ENCODE measurements at places on chromosomes 13 and 19. TPM values are rescaled to one million over a fixed set of nuclear protein-coding genes. Genes with fewer than 3 reads are reported as not detected.

DNA sequence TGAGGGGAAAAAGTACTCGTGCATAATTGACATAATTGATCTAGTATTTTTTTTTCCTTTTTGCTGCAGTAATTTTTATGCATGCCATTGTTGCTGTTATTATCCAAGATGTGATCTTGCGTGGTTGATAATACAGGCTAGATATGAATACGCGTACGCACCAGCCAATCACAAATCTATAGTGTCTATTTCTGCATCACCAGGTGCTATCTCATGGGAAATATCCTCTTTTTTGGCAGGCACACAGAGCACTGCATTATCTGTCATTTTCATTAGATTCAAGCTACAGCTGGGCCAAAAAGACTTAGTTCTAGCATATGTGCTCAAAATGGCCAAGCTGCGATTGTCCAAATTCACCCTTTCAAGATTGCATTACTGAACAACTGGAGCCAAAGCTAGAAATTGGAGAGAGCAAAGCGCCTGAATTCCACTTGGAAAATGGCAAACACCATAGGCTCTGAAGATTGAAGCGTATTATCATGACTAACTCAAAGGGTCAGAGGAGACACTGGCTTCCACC is 181.1 kb downstream of the TSHZ3 start:
- no peak for DNase-seq

DNA sequence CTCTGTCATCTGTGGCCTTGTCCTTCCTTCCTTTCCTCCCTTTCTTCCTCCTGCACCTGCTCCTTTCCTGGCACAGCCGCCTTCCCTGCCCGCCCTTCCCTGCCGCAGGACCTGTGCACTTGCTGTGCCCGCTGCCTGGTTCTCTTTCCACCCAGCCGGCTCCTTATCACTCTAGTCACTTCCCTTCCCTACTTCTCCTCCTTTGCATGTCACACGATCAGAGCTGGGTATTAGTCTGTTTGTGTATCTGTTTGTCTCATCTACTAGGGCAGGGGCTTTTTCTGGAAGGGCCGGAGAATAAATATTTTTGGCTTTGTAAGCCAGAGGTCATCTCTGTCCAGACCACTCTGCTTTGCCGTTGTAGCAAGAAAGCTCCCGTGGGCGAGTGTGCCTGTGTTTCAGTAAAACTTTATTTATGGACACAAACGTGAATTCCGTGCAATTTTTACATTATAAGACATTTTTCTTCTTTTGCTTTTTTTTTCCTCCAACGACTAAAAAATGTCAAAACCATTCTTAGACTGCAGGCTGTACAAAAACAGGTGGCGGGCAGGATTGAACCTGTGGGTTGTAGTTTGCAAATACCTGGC is 6.1 kb downstream of the KDM4B start:
- DNase-seq: no peak

- DNase-seq: peak; percentile 92
These were observed at the start of gene STK24 for GRCh38 chr13:98576963-98577835. Gene STK24, minus strand, starts transcription at chr13:98577107. Its CDS starts 321 bp downstream, at chr13:98576786.

DNA sequence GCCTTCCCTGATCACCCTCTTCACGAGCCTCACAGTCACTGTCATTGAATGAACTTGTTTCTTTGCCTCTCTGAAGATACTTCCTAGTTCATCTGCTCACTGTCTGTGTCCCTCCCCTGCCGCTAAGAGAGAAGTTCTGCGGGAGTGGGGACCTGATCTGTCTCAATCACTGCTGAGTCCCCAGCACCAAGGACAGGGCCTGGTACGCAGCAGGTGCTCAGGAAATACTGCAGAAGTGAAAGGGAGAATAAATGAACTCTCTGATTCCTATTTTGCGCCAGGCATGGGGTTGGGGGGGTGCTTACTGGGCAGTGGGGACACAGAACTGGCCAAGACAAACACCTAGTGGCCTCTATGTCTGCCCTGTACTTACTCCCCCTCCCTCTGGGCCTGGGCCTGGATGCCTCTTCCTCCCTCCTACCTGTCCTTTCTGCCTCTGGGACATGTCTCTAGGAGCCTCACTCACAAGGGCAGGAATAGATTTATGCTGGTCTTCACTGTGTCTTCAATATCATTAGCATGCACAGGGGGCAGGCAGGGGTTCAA is 17.5 kb downstream of the FCGBP start:
- no peak for DNase-seq

- no peak for DNase-seq
These were observed 1387.2 kb downstream of the OLFM4 start for GRCh38 chr13:54415753-54416366.

GRCh38 chr13:99266827-99267226 is 8.6 kb upstream of the GPR18 start:
- no peak for DNase-seq

- DNase-seq: no peak
These were observed 30.3 kb downstream of the TSHZ3 start for GRCh38 chr19:31318790-31319425.

DNA sequence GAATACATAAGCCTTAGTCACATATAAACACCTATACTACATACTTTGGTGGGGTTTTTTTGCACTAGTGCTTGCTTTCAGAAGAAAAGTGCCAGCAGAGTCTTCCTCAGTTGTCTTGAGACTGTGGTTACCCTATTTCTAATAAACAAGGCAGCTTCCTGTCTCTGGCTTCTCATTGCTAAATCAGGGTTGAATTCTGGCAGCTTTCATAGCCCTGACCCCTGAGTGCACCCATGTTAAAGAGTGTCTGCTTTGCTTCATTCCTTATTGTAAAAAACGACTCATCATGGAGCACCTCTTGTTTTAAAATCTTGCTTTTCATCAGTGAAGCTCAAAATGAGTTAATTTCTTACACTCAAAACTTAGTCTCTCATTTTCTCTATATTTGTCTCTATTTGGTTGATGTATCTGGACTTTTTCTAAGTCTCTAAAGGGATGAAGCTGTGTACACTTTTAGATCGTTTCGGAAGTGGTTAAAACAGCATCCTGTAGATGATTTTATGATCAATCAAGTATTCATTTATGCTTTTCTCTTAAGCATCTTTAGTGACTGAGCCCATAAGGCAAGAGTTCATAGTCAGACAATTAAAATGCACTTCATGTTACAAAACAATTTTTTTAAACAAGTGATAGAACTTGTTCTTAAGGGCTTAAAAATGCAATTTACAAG is 72.1 kb downstream of the KLF12 start:
- peak; percentile 68 for DNase-seq

- DNase-seq: no peak
These were observed 19.8 kb upstream of the PCDH8 start for GRCh38 chr13:52868190-52868589.

DNA sequence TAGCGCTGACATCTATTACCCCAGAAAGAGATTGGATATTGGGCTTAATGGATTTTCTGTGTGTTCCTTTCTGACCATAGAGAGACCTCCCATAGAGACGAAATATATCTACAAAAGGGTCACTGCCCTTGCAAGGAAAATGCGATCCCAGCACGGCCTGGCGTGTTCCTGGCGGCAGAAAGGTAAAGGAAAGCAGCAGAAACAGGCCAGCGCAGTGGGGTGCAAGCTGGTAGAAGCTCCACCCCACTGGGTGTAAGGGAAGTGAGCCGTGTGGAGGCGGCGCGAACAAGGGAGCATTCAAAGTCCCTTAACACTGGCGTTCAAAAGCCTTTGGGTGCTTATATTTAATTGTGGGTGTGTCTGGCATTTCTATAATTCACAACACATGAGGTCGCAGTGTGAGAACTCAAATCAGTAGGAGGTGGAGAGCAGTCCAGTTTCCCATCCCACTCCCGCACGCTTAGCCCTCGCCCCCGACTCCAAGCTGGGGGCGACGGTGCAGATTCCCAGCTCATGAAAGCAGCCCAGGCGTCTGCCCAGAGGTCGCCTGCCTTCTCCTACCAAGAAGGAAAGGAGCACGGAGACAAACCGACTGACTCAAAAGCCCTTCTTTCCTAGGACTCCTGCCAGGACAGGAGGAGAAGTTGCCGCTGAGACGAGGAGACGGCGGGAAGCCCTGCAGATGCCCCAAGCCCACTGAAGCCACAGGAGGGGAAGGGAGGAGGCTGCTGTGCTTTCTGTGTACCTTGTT is 478.4 kb downstream of the FOXO1 start:
- no peak for DNase-seq

- DNase-seq: no peak
These were observed 24.5 kb upstream of the CEACAM8 start for GRCh38 chr19:42619271-42619670.

- DNase-seq: no peak
These were observed 3.3 kb downstream of the ZBTB45 start for GRCh38 chr19:58516246-58516836.

DNA sequence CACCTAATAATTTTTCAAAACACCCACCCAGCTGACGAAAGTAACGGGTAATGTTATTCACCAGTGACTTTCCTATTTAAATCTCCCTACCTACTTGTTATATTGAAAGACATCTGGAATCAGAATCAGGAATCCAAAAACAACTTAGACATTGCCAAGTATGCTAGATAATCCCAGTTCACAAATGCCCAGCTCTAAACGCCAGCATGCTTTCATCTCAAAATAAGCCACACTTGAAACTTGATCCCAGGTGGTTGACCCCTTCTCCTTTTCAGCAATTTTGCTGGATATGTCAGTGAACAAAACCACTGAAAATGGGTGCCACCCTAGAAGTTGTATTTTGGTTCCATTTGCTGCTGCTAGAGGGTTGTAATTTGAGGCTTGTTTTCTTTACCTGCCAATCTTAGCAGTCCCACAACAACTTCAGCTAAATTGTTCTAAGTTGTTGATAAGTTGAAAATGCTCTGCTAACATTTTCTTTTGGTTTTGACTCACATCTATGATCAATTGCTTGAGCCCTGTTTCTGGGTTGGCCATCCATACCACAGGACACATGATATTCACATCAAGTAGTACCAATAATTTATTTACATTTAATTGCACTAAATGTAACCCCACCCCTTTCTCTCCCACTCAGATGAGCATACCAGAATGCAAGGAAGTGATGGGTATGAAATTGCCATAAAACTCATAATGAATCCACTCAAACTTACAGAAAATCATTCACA is 66.4 kb downstream of the DCT start:
- no peak for DNase-seq

- DNase-seq: no peak
These were observed 478.4 kb downstream of the PCDH9 start for GRCh38 chr13:66751691-66752090.

DNA sequence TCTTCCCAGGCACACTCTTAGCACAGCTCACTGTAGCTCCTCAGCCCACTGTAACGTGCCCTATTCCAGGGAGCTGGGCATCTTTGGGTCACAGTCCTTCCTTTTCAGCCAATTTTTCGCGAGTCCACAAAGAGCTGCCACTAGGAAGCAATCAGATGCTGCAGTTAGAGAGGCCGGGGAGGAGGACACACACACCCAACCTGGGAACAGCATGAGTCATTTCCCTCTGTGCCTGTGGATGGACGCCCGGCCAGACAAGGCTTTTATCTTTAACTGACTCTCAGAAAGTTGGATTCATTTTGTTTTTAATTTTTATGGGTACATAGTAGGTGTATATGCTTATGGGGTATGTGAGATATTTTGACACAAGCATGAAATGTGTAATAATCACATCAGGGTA is 918.6 kb downstream of the UQCRFS1 start:
- no peak for DNase-seq

DNA sequence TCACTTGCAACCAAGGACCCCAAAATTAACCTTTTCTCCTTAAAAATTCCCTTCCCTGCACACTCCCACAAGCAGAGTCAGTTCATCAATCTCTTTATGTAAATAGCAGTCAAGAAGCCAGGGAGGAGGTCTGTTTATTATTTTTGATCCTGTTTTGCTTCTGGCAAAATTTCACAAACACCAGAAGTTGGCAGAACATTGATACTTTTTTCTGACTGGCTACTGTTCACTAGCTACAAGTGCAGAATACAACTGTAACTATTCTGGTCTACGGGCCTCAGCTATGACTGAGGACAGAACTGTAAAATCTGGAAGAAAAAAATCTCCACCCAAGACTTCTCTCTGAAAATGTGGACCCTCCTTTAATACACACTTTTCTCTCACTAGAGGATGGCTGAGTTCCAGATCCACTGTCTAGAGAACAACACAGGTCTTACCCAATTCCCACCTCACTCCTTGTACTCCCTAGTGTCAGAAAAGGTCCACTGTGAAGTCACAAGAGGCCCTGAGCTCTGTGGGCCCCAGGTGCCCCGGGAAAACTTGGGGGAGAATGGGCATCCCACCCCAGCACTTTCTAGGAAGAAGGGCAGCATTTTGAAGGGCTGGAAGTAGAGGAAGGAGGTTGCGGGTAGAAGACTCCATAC is 14.5 kb downstream of the STARD13 start:
- peak; percentile 38 for DNase-seq

DNA sequence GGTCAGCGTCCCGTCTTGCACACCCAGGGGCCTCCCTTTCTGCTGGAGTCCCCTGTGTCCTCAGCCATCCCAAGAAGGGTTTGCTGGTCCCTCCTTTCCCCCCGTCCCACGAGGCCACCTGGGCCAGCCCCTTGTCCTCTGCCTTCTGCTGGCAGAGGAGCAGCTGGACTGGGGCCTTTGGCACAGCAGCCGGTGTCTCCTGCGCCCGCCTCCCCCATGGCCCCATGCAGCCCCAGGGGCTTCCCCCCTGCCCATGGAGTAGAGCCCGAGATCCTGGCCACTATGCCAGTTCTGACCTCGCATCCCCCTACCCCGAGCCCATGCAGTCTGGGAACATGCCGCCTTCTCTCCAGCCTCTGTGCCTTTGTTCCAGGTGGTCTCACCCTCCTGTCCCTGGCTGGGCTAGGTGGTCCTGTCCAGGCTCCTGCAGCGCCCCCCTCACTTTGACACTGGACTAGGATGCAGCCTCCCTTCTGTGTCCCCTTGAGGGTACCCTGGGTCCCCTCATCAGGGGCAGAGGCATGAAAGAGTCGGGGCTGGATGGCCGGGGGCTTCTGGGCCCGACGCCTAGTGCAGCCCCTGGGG is 5.7 kb upstream of the GARIN5A start:
- DNase-seq: no peak

DNA sequence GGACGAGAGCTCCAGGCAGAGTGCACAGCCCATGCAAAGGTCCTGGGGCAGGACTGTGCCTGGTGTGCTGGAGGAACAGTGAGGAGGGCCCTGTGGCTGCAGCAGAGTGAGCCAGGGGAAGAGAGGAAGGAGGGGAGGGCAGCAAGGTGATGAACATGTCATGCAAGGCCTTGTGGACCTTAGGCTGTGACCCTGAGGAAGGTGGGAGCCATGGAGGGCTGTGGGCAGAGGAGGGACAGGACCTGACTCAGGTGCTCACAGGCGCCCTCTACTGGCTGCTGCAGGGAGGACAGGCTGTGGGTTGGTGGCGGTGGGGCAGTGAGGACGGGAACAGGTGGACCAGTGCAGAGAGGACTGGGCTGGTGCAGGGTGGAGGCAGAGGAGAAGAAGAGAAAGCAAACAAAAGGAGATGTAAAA is 170.3 kb downstream of the PTPRS start:
- DNase-seq: peak; percentile 34

RNF225 gene
- polyA plus RNA-seq: not detected

CLEC11A gene
- polyA plus RNA-seq: 4.3 TPM

ERICH4 gene
- polyA plus RNA-seq: not detected

FGF9 gene
- 0.61 TPM for polyA plus RNA-seq

CFAP97D2 gene
- not detected for polyA plus RNA-seq

GRIK5 gene
- polyA plus RNA-seq: 1.1 TPM

CCDC9 gene
- 35.1 TPM for polyA plus RNA-seq

IRGC gene
- polyA plus RNA-seq: not detected

Measured in stomach (tissue), 19 donors.